ENCODE measurements at places on chromosomes 4 and X. TPM values are rescaled to one million over a fixed set of nuclear protein-coding genes. Genes with fewer than 3 reads are reported as not detected.

DNA sequence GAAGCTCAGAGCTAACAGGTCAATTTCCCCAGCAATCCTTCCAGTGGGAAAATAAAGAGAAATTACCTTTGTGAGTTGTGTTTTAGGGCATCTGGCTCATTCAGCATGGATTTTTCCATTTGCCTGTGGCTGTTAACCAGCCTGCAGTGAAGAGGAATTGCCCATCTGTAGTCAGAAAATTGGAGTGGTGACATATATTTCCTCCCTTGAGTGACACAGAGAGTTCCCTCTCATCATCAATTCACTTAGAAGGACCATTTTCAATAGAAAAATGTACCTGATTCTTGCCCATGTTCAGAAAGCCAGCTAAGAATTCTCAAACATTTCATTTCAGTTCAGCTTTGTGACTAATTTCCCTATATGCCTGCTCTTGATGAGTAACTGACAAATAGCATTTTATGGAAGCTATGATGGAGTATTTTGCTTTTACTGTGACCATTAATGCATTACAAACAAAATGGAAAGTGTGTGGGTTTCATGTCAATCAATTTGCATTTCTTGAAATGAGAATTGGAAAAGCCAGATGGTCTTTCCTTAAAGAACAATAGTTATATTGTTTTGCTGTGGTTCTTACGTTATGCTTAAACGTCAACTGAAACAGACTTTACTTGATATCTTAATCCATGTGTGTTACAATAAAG lies 155.8 kb downstream of the NWD2 start:
- DNase-seq = no peak

COL4A6 gene
- 2.3 TPM for total RNA-seq

GPR173 gene
- total RNA-seq = 3.7 TPM

CSAG2 gene
- not detected for total RNA-seq

DNA sequence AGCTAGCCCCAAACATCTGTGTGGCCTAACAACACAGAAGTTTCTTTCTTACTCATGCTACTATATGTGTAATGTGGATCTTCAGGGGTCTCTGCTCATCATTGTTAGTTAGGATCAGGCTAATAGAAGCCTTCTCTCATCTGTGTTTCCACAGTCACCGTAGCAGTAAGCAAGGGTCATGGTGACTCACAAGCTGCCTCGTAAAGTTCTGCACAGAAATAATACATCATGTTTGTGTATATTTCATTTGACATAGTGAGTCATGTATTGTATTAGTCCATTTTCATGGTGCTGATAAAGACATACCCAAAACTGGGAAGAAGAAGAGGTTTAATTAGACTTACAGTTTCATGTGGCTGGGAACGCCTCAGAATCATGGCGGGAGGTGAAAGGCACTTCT lies 38.7 kb downstream of the SLC4A4 start:
- no peak for DNase-seq

- no peak for DNase-seq
Measured at GRCh38 chr4:6727943-6728250, 11.9 kb downstream of the BLOC1S4 start.

ZNF157 gene
- 0.14 TPM for total RNA-seq

GRCh38 chrX:13194291-13195103 lies 125.4 kb downstream of the ATXN3L start:
- DNase-seq = no peak

DNA sequence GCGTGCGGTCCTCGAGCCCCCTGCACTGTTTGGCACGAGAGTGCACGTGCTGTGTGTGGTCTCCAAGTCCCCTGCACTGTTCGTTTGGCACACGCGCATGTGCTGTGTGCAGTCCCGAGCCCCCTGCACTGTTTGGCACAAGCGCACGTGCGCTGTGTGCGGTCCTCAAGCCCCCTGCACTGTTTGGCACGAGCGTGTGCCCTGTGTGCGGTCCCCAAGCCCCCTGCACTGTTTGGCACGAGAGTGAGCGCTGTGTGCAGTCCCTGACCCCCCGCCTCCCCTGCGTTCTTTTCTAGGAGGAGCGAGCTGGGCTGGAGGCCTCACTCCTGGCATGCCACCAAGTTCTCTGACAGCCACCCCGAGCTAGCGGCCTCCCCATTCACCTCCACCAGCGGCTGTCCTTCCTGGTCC lies 76.5 kb upstream of the CLDN34 start:
- DNase-seq = no peak

GRCh38 chr4:45004847-45005565 lies 278.6 kb upstream of the GNPDA2 start:
- DNase-seq = no peak

Data from posterior vena cava (tissue), 2 donors.